Activated CD4-positive, alpha-beta memory T cell treated with anti-CD3 and anti-CD28 coated beads, Interleukin-2, amount 10 ng/mL, durations not matched to agents 7 days and 5 days (primary cell): ENCODE measurements at places on chromosomes 7 and 10.

DNA sequence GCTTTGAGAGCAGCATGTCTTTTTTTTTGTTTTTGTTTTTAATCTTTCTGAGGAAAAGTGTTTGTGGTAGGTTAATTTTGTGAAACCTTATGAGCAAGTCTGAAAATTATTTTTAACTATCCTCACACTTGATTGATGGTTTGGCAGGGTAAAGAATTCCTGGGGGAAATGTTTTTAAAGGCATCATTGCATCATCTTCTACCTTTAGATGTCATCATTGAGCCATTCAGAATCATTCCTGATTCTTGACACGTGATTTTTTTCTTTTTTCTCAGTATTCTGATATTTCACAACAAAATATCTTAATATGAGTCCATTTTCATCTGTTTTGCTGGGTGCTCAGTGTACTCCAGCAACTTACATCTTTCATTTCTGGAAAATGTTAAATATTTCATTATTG, 28.3 kb downstream of the PALS2 start:
- no peak overlapping the region for H3K4me3 ChIP-seq
- H3K36me3 ChIP-seq = peaks cover 20% of the 10 kb centered on the region
- no peaks in the 10 kb centered on the region for H3K27me3 ChIP-seq
- H3K27ac ChIP-seq = no peak overlapping the region

DNA sequence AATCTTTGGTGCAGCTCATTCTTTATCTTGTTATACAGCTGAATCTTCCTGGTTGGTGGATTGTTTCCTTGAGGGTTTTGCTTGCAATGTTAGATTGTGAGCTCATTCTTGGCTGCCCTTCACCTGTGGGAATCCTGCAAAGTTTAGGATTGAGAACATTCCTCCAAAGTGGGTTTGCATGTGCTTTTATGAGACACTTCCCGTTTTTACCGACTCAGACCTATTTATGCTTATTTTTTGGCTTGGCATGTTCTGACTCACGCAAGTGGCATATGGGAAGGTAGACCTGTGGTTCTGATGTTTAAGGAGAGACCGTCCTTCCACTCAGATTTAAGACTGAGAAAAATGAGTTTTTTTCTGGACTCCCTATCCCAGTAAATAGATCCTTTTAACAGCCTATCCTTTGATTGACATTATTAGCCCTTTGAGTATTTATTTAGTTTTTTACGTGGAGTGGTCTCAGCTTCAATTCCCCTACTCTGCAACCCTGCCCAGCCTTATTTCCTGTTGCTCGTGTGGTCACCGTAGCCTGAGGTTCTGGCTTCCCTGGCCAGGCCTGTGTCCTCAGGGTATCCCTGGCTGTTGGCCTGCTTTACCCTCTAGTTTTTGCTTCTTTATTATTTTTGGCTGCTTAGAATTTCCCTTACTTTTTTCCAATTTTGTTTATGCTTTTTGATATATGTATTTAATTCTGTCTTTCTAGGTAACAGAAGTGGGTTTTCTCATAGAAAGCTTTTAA, 13.4 kb upstream of the PRF1 start:
- H3K36me3 ChIP-seq = peaks cover 4% of the 10 kb centered on the region
- H3K4me3 ChIP-seq = no peak overlapping the region
- no peak overlapping the region for H3K27ac ChIP-seq
- H3K4me1 ChIP-seq = peaks cover 41% of the 10 kb centered on the region
- peaks cover 4% of the 10 kb centered on the region for H3K27me3 ChIP-seq

DNA sequence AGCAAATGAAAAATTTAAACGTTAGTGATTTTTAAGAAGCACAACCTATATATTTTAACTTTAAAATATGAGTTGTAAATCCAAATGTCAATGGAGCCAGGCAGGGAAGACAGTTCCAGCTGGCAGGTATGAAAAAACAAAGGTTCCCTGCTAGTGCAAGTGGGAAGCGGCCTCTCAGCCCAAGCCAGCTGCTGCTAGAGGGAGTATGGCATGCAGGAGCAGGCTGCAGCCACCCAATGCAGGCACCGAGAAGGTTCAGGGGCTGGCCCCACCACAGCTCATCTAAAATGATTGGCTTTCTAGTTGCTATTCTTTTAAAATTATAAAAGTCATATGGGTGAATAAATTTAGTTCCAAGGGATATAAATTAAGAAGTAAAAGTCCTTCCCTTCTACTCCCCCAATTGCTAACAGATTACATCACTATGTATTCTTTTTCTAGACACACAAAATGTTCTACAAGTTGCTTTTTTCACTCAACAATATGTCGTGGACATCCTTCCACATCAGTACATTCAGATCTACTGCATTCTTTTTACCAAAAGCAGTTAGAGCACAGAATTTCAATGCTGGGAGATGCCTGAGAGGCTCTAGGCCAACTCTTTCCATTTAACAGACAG, 69.3 kb downstream of the SGMS1 start:
- H3K27me3 ChIP-seq = no peaks in the 10 kb centered on the region
- no peak overlapping the region for H3K4me3 ChIP-seq
- no peaks in the 10 kb centered on the region for H3K36me3 ChIP-seq
- peaks cover 5% of the 10 kb centered on the region for H3K4me1 ChIP-seq
- no peak overlapping the region for H3K27ac ChIP-seq

DNA sequence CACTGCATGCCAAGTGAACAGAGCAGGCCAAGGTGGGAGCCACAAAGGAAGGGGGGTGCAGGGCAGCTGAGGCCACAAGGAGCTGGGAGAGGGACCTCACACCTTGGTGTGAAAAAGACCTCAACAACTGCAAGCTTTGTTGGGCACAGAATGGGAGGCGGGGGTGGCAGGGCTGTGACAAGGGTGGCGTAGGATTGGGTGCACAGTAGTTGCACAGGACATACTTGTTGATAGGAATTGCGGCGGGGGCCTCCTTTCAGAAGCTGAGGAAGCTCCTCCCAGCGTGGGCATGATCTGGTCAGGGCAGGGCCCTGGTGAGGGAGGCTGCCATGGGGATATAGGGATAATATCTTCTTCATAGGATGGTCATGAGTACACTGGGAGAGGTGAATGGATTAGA, 25.8 kb downstream of the POLL start:
- H3K27me3 ChIP-seq = peaks cover 22% of the 10 kb centered on the region
- no peak overlapping the region for H3K27ac ChIP-seq
- H3K4me1 ChIP-seq = peaks cover 29% of the 10 kb centered on the region
- H3K4me3 ChIP-seq = no peak overlapping the region
- peak; percentile 15 for DNase-seq

DNA sequence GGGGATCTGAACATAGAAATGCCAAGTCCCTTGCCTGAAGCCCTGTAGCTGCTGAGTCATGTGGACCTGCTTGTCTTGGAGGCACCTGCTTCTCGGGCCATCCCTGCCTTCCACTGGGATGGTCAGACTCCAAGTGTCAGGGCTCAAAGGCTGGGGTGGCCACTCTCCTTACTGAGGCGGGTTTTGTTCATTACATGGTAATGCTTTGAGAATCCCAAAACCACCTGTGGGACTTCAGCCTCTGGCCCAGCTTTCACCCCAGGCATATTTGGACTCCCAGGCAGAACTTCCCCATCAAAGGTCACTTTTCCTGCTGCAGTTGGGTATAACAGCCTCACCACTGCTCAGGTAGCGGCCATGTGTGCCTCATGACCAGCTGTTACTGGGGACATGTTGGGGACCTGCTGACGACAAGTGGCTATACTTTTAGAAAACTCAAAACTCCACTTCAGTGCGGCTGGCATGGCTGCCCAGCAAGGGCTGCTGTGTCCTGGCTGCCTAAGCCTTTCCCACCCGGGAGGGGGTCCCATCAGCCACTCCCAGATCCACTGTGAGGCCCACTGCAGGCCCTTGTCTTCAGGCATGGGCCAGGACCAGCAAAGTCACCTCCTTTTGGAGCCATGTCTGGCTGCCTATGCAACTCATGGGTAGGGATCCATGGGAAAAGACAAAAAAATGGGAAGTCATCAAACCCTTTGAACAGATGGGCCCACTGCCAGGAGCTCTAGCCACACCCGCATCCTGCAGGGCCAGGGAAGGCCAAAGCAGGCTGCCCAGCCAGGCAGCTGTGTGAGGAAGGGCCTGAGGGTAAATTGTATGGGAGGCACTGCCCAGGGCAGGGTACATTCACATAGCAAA, 96.7 kb downstream of the ARHGAP22 start:
- DNase-seq = peak; percentile 11
- no peak overlapping the region for H3K4me3 ChIP-seq
- H3K27me3 ChIP-seq = peaks cover 6% of the 10 kb centered on the region
- no peaks in the 10 kb centered on the region for H3K4me1 ChIP-seq

GRCh38 chr10:124701038-124701365, 43.2 kb downstream of the FAM53B start:
- H3K4me3 ChIP-seq = no peak overlapping the region
- H3K27me3 ChIP-seq = no peaks in the 10 kb centered on the region
- no peak for DNase-seq
- peaks cover 100% of the 10 kb centered on the region for H3K4me1 ChIP-seq

DNA sequence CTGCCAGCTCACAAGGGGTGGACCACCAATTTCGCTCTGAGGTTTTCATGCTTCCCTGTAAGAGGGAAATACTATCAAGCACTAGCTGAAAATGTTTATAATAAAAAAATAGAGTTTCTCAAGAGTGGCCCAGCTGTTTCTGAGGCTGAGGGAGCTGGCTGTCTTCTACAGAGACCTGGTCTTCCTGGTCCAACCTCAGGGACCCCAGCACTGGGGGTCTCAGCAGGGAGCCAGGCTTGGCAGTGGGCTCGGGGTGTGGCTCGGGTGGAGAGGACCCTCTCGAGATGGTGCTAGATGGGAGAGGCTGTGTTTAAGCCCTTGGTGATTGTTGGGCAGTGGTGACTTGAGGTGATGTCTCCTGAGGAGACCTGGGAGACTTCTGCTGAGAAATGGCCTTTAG, 87.3 kb upstream of the SHH start:
- DNase-seq = no peak
- H3K27ac ChIP-seq = no peak overlapping the region
- H3K27me3 ChIP-seq = no peaks in the 10 kb centered on the region
- H3K4me3 ChIP-seq = no peak overlapping the region
- H3K36me3 ChIP-seq = no peaks in the 10 kb centered on the region

- no peak overlapping the region for H3K4me3 ChIP-seq
- DNase-seq = no peak
- peaks cover 7% of the 10 kb centered on the region for H3K4me1 ChIP-seq
Observed at GRCh38 chr10:99906470-99906869, 103.3 kb downstream of the DNMBP start.

DNA sequence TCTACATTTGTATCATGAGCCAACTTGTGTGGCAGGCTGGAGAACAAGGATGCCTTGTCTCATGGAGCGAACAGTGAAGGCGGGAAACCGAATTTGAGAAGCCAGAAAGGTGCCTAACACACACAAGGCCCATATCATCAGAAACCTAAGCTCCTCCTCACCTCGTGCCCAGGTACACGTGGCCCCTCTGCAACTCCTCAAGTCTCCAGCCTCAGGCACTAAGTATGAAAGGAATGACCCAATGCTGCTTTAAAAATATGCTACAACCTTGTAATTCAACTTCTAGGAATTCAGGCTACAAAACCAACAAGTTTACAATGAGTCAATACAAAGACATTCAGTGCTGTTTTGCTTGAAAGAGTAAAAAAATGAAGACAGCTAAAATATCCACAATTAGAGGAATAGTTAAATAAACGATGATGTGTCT, 95.7 kb downstream of the CDK6 start:
- peaks cover 61% of the 10 kb centered on the region for H3K4me1 ChIP-seq
- H3K36me3 ChIP-seq = peaks cover 60% of the 10 kb centered on the region
- no peak overlapping the region for H3K4me3 ChIP-seq
- no peaks in the 10 kb centered on the region for H3K27me3 ChIP-seq
- no peak overlapping the region for H3K27ac ChIP-seq
- no peak for DNase-seq

DNA sequence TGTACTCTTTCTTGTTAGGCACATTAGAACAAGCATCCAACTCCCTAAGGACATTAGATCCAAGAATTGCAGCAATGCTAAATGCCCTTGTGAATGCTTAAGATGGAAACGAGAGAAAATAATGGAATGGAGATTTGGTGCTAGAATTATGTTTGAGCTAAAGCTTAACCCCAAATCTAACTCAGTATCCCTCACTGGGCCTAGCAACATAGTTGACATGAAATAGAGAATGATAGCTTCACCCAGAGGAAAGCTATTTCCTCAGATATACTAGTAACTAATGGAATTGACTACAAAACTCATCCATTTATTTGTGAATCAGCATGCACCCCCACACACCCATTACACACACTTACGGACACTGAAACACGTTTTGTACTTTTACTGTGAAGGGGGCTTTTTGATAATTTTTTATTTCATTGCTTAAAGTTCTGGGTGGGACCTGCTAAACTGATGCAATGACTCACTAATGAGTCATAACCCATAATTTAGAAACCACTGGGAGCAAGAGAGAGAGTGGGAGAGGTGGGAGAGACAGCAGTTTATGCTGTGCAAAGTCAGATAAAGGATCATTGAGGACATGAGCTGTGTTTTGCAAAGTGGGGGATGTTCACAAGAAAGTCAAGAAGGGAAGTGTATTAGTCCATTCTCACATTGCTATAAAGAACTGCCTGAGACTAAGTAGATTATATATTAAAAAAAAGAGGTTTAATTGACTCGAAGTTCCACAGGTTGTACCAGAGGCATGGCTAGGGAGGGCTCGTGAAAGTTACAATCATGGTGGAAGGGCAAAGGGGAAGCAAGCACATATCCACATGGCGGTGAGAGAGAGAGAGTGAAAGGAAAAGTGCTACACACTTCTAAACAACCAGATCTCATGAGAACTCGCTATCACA, 382.7 kb downstream of the SFMBT2 start:
- H3K4me3 ChIP-seq = no peak overlapping the region
- DNase-seq = no peak
- peaks cover 51% of the 10 kb centered on the region for H3K4me1 ChIP-seq

DNA sequence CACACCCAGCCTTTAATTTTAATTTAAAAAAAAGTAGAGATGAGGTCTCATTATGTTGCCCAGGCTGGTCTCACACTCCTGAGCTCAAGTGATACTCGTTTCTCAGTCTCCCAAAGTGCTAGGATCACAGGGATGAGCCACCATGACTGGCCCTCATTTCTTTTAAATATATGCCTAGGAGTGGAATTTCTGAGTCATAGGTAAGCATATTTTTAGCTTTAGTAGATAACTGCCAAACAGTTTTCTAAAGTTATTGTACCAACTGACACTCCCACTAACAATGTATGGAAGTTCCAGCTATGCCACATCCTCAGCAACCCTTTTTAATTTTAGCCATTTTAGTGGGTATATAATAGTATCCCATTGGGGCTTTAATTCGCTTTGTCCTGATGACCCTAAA, 13.8 kb upstream of the PPIF start:
- H3K4me1 ChIP-seq = peaks cover 38% of the 10 kb centered on the region
- H3K27ac ChIP-seq = no peak overlapping the region
- peaks cover 3% of the 10 kb centered on the region for H3K36me3 ChIP-seq
- no peaks in the 10 kb centered on the region for H3K27me3 ChIP-seq
- H3K4me3 ChIP-seq = no peak overlapping the region
- DNase-seq = no peak

DNA sequence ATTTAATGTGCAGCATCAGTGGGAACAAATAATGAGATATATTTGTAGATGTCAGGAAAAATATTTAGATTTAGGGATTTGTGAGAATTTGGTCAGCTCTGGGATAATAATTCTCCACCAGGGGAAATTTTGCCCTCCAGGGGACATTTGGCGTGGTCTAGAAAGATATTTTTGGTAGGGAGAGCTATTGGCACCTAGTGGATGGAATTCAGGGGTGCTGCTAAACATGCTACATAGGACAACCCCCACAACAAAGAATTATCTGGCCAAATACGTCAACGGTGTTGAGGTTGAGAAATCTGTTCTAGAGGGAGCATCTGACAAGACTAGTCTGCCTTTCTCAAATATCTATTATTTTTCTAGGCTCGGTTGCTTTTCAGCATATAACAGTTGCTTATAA, 2.1 kb downstream of the ADK start:
- DNase-seq = no peak
- H3K27me3 ChIP-seq = no peaks in the 10 kb centered on the region
- no peak overlapping the region for H3K27ac ChIP-seq
- H3K36me3 ChIP-seq = peaks cover 2% of the 10 kb centered on the region
- H3K4me1 ChIP-seq = peaks cover 31% of the 10 kb centered on the region
